ENCODE measurements at places on chromosomes 13 and 19.
A peak's percentile ranks its signal among the peaks of the same experiment; 100 is the strongest.

- no peak for DNase-seq
Observed at GRCh38 chr19:23957660-23958281, 43.1 kb downstream of the ZNF726 start.

- no peak for DNase-seq
Observed at GRCh38 chr13:68358294-68358705, 1128.2 kb upstream of the PCDH9 start.

DNA sequence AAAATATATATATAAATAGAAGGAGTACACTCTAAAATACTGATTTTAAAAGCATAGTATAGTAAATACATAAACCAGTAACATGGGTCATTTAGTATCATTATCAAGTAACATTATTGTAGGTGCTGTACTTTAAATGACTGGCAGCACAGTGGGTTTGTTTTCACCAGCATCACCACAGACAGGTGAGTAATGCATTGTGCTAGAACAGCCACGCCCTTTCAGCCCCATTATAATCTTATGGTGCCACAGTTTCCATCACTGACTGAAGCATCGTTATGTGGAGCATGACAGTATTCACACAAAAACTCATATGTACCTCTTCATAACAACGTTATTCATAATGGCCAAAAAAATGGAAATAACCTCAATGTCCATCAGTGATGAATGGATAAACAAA, 88.3 kb downstream of the DHRS12 start:
- no peak for DNase-seq

GRCh38 chr13:29799041-29799440, 51.4 kb downstream of the UBL3 start:
- DNase-seq = no peak

DNA sequence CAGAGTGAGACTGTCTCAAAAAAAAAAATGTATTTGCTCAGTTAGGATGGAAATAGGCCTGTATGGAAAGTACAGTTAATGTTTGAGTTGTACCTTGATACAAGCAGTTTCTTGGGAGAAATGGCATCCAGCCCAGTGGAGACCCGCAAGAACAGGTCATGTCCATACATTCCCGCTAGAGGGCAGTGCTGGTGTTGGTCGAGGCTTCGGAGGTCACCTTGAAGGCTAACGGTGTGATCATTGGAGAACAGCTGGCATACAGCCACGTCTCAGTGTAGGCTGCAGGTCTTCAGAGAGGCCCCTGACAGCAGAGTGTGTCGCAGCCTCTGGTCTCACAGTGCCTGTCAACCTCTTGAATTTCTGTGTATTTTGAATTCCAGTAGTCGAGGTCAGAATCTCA, 7.5 kb downstream of the ZNF610 start:
- no peak for DNase-seq

DNA sequence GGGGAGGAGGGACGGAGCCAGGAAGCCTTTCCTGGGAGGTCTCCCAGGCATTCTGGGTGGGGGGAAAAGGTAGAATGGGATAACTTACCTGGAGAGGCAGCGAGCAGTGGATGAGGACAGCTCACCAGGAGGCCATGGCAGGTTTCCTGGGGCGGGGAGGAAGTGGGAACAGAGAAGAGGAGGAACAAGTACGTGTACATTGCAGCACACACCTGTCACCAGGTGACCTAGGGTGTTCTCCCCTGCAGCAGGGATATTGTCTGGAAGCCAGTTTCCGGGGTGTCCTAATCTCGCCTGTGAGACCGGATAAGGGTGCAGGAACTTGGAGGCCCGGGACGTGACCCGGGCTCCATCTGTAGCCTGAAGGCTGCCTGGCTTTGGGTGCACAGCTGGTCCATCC, at the start of gene FUT3:
TSS of gene FUT3 (minus strand) at position 148 of the 400 bp plus-strand sequence.
- DNase-seq = no peak

- DNase-seq = no peak
Observed at GRCh38 chr13:85497652-85498051, 301.6 kb downstream of the SLITRK6 start.

- no peak for DNase-seq
Observed at GRCh38 chr19:7441468-7442146, 47.2 kb downstream of the PEX11G start.

DNA sequence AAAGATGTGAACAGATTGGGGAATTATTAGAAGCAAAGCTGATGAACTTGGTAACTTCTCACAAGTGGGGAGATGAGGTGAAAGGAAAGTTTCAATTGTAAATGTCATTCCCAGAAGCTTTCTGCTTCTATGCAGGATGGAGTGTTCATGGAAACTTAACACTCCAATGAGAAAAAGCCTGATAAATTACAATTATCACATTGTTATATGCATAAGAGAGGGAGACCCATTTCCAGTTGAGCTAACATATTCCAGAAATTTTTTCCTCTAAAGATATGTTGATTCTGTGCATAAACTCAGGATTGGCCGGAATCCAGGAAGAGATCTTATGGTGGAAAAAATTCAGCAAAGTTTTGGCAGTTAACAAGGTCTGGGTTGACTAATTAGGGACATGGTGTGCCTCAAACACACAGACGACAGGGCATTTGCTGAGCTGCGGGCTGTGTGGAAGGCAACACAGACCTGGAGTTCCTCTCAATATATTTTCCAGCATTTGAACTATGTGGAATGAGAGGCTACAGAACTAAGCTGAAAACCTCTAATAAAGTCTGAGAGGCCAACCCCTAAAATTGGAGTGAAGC, 64.9 kb upstream of the FGF14 start:
- DNase-seq = no peak

DNA sequence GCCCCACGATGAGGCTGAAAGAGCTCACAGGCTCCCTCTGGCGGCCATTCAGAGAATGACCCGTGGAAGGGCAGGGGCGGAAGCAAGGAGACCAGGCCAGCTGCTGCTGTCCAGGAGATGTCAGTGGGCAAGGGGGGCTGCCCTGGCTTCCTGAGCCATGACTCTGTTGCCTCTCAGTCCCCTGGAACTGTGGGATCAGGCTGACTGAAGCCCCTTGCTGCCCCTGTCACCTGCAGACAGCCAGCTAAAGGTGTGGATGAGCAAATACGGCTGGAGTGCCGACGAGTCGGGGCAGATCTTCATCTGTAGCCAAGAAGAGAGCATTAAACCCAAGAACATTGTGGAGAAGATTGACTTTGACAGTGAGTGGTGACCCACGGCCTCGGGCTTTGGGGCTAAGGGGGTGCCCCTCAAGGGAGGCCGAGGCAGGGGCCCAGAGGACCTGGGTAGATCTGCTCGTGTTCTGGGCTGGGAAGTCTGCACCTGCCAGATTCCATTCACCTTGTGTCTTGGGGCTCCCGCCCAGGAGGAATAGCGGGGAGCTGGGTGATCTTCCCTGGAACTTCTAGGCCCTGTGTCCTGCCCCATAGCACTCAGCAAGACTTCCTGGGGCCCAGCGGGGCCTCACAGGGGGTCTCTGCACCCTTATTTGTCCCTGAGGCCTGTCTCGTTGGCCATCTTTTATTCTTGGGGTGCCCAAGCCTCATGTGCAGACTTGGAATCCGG, 12.5 kb upstream of the ACTN4 start:
- DNase-seq = peak; percentile 53

GRCh38 chr13:81791641-81792040, 1450.7 kb upstream of the SPRY2 start:
- DNase-seq = no peak

DNA sequence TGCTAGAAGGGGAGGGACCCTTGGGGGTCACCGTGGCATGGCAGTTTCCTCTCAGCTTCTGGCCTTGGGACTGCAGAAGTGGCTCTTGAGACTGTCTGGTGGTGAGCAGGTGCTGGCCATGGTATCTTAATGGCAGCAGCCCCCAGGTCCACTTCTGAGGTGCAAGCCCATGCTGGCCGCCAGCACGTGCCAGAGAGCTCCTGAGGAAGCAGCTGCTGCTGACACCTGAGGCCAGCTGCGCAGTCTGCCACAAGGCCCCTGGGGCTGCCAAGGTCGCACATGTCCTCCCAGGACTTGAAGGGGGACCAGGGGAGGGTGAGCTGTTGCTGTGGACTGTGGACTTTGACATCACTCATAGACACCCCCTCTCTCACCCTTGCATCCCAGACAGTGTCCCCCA, 48.0 kb downstream of the NFIX start:
- DNase-seq = no peak

DNA sequence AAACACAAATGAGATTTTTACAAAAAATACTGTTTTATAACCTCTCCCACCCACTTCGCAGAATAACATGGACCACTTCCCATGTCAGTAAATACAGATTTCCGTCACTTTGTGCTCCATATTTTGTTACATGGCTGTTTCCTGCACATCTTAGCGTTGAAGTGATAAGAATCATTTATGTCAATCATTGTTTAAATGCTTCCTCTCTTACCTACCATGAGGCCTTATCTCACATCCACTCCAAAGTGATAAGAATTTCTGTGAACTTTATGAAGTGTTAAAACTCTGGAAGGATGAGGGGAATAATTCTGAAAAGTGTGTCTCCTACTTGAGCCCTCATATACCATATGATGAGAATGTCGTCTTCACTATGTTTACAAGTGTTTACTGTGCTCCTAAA, 36.6 kb upstream of the IL17D start:
- no peak for DNase-seq

GRCh38 chr13:63198071-63198470, 1782.4 kb upstream of the PCDH20 start:
- no peak for DNase-seq

GRCh38 chr13:103859952-103860351, 793.7 kb upstream of the SLC10A2 start:
- DNase-seq = no peak

GRCh38 chr19:43354305-43354627, 780 bp downstream of the CD177 start:
- no peak for DNase-seq

DNA sequence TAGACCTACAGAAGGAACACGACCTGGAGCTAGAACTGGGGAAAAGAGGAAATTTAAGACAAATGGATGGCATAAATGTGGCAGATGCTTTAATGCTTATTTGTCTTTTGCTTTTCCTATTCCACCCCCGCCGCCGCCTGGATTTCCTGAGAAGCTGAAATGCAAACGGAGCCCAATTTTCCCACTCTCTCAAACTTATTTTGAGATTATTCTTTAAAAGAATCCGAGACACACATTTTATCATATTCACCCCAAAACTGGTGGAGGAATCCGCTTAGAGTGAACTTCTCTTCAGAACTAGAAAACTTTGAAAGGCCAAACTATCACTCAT, 5.8 kb downstream of the POU4F1 start:
- no peak for DNase-seq

- peak; percentile 81 for DNase-seq
Observed at GRCh38 chr19:12676384-12676792, 5.3 kb downstream of the DHPS start.

GRCh38 chr13:25868490-25868889, 183.3 kb downstream of the SHISA2 start:
- no peak for DNase-seq

DNA sequence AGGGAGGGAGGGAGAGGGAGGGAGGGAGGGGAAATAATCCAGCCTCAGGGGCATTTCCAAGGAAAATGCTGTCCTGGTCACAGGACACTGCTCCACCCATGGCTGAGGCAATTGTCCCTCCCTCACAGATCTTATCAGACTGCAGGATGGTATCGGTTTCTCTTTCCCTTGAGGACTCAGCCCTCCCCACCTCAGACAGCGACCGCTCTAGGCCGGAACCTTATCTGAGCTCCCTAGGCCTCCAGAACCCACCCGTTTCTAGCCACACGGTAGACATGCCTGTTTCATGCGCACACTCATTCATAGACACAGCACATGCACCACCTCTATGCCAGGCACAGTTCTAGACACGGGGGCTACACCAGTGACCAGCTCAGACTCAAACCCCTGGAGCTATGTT, 10.0 kb upstream of the IZUMO2 start:
- DNase-seq = no peak

- DNase-seq = no peak
Observed at GRCh38 chr19:17915940-17916593, 16.7 kb upstream of the CCDC124 start.

DNA sequence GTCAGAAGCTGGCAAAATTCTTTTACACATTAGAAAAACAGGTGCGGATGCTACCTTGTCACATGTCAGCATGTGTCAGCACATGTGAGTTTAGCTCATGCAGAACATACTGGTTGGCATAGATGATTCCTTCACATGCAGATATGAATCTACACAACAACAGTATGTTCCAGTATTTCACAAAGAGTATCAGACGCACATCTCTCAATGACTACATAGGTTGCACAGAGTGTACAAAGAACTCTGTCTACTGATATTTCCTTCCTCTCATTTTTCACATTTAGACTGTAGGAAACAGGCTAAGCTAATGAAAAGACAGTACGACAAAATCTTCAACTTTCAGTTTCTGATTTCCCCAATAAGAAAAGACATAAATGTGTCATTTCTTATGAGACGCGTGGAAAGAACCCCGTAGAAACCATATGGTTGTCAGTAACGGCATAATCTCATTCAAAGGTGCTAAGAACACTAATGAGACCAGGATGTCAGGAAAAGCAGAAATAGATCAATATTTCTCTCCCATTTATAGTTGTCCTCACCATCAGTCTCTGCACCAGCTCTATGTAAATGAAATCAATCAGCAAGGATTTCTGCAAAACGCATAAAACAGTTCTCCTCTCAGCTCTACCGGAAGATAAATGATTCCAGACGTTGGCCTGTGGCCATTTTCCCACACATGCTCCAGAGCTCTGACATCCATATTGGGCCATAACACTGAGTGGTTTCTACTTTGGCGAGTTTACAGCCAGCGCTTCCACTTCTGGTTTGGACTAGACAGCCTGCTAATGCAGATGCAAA, 81.2 kb downstream of the STARD13 start:
- no peak for DNase-seq

GRCh38 chr19:50368649-50369570, 3.5 kb upstream of the NAPSA start:
- peak; percentile 58 for DNase-seq

DNA sequence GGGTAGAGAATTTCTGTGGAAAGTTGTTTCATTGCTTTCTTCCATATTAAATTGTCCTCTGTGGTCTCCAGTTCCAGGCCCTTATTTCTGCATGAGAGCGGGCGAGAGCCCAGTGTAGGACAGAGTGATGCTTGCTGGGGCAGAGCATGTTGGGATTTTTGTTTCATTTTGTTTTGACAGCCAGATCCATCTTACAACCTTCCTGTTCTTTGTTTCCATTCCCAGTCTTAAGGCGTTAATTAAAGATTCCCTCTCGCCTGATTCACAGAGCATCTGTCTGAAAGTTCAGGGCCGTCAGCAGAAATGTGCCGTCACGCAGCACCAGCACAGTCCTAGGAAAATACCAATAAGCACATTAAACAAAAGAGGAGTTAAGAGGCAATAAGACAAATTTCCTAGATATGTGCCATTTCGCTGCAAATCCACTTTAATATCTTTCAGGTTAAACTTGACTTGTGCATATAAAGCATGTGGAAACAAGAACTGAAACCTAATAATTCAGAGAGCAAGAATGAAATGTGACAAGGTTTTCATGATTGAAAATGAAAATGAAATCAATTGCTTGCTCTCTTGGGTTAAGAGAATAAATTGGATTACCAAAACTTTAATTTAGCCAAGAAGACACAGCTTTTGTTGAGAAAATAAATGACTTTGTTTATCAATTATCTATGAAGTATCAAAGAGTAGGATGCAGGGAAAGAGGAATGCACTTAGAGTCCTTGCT, 210.7 kb upstream of the SLC10A2 start:
- no peak for DNase-seq

GRCh38 chr13:29210676-29211075, 384.8 kb downstream of the SLC7A1 start:
- DNase-seq = no peak

Measured in stimulated activated CD8-positive, alpha-beta memory T cell treated with anti-CD3 and anti-CD28 coated beads, Interleukin-7, amount 100 ng/mL, for 1 hour (primary cell).